Fibroblast of gingiva (primary cell): ENCODE measurements at places on chromosomes 13 and 19.

DNA sequence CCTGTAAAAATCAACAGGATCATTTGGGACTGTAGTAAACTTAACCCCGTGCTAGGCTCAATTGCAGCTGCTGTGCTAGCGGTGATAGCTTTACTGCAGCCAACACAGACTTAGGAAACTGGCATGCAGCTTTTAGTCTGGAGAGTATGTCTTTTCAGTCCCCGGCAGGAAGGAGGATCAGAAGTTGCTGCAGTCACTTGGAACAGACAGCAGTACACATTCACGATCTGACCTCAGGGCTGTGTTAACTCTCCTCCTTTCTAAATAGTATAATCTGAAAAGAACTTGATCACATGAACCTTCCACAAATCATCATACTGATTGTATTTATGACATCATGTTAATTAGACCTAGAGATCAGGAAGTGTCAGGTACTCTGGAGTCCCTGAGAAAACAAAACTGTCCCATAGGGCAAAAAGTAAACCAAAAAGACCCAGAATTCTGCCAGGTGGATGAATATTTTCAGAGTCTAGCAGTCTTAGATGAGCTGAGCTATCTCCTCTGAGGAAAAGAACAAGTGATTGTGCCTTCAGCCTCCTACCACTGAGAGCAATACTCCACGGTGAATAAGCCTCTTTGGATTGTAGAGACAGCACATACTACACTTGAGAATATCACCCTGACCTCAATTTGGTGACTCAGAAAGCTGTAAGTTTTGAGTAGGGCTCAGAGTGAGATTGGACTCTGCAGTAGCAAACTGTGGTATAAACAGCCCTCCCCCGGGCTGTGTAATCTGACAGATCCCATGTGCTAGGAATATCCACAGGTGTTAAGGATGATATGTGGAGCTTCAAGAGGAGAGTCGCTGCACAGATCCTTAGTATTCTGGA, 181.0 kb upstream of the GPR12 start:
- DNase-seq, result no peak

GRCh38 chr13:35684432-35684831, 207.9 kb upstream of the MAB21L1 start:
- no peak for DNase-seq

DNA sequence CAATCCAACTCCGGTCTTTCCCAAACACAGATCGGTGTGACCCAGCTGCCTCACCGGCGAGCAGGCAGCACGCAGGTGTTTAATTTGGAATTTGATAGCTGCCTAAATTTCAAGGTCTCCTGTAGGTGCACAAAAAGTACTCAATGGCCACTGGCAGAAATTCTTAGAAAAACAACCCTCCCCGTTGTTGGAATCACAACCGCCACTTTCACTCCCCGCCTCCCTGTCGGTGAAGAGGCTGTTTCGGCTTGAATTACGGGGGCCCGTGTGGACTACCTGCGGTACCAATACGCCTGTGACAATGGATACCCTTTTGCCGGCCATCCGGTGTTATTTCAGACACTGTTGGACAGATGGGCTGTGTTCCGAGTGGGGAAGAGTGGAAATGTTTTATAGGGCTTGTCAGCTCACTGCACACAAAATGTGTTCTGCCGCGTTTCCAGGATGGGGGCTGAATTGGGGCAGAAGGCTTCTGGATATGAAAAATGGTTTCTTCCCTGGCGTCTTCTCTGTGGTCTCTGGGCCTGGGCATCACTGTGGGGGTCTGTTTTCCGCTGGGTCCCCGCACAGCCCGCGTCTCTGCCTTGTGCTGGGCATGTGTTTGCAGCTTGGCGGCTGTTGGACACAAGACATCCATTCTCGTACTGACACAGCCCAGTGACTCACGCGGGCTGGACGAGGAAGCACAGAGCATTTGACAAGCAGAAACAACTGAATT, 45.4 kb downstream of the ZIC5 start:
- no peak for DNase-seq

- DNase-seq, result no peak
These were observed 334.4 kb downstream of the PCDH9 start for GRCh38 chr13:66895780-66896179.

DNA sequence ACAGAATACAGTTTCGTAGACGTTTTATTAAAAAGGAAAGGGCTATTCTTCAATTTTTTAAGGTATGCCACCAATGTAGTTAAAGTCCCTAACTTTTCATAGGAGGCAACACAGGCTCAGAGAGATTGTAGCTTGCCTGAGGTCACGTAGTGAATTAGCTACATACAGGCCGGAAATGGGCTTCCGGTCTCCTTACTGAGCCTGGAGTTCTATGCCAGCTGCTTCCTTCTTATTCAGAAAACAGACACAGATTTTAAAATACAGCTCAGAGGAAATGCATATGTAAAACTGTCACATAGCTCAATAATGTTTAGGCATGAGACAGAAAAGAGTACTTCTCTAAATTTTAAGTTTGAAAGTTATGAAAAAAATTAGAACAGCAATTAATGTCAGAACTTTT, 85.4 kb upstream of the TUBA3C start:
- no peak for DNase-seq
